ENCODE measurements at places on chromosomes 4 and X.
A peak's percentile ranks its signal among the peaks of the same experiment; 100 is the strongest.

- no peak for DNase-seq
Observed at GRCh38 chrX:39802354-39802753, 295.4 kb downstream of the BCOR start.

DNA sequence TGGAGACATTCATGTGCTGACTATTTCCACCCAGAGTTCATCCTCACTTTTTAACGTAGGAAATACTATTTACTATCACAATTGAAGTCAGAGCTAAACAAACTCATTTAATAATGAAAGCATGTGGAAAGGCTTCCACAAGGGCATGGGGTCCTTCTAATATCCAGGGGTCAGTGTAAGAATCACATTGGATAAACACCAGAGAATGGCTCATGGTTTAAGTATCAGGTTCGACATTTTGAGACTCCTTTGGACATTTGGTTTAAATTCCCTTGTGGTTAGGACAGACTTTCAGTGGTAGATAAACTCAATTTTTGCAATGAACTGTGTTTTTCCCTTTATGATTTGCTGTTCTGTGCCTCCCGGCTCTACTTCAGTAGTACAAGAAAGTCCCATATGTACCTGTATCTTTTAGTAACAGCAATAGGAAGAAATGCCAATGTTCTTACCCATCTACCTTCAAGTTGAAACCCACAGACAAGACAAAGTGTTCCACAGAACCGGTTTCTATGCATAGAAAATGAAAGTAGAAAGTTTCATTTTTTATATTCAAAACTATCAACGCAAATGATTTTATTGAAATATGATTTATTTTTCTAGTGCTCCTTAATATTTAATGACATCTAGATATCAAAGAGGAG is 589.0 kb upstream of the FAM241A start:
- DNase-seq, result no peak

DNA sequence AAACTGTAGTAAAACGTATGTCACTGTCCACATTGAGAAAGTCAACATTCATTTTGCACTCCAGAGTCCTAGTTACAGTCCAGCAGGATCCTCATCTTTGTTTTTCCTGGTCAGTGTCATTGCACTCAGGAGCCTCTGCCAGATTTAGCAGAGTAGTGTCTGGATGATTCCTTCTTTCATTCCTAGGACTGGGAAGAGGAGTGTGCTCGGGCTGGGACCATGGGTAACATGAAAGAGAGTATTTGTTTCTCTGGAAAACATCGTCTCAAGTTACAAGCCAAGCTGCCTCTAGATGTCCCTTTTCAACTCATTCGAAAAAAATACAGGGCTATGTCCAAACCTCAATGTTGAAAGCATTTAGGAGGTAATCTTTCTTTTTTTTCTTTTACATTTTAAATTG is 69.9 kb upstream of the TNIP3 start:
- DNase-seq, result no peak

GRCh38 chrX:67619253-67619652 is 75.4 kb downstream of the AR start:
- no peak for DNase-seq

GRCh38 chr4:86014599-86014998 is 345.3 kb downstream of the MAPK10 start:
- no peak for DNase-seq

- no peak for DNase-seq
Observed at GRCh38 chrX:10726647-10727046, 106.3 kb upstream of the MID1 start.

GRCh38 chr4:42786350-42787078 is 106.0 kb upstream of the GRXCR1 start:
- DNase-seq, result no peak

- no peak for DNase-seq
Observed at GRCh38 chr4:112110059-112110425, 35.2 kb upstream of the FAM241A start.

DNA sequence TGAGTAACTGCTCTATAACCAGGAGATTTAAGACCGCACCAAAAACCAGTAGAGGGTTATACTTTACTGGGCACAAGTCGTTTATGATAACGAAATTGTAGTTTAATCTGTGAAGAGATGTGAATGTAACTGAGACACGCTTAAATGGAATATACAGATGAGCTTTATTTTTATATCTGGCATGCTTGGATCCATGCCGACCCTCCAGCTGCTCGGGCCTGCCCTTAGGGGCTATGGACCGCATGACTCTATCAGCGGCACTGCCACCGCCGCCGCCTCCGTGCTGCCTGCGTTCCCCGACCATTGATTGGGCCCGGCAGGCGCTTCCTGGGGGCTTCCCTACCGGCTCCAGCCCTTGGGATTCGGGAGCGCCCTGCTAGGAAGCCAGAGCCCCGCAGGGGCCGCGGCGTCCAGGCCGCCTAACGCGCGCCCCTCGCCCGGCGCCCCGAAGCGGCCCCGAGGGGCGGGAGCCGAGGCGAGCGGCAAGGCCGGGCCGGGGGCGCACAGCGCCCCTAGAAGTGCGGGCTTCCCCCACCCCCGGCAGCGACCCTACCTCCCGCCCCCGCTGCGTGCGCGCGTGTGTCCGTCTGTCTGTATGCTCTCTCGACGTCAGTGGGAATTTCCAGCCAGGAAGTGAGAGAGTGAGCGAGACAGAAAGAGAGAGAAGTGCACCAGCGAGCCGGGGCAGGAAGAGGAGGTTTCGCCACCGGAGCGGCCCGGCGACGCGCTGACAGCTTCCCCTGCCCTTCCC is at the start of gene NFKB1:
NFKB1 (plus strand) TSS at position 664 of the 751 bp plus-strand sequence. CDS start 24,160 bp downstream, outside the sequence.
- DNase-seq, result peak; percentile 53

GRCh38 chr4:73181231-73181630 is 77.4 kb downstream of the ANKRD17 start:
- no peak for DNase-seq

GRCh38 chr4:93409035-93409434 is 419.5 kb upstream of the ATOH1 start:
- no peak for DNase-seq

- DNase-seq, result no peak
Observed at GRCh38 chrX:31423609-31424189, 351.9 kb upstream of the FTHL17 start.

DNA sequence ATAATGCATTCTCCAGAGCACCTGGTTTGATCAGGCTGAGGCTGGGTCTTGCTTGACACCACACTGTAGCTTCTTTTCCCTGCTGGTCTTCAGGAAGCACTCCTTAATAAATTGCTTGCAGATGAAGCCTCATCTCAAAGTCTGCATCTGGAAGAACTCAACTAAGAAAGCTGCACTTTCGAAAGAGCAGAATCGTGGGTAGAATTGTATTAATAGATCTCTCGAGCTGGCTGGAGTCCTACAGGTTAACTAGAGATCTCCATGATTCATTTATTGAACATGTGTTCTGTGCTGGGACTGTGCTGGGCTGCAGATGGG is 152.7 kb downstream of the STK32B start:
- no peak for DNase-seq

GRCh38 chr4:73194064-73194463 is 64.5 kb downstream of the ANKRD17 start:
- DNase-seq, result no peak

DNA sequence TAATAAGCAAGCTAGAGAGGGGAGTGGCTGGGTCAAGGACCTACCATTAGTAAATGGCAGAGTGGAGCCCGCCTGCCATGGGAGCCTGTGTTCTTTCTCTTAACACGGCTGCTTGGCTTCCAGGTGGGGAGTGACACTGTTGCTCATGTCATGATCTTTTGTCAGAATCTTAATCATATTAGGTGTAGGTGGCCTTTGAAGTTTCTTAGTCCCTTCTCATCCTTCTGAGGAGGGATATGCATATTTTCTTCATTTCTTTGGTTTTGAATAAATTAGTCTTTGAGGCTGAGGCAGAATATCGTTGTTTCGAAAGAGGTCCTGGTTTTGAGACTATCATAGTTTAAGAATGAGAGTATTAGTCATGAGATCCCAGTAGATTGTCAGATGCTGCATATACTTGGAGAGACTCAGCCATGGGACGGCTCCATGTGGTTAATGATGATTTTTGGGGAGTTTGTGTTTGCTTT is 28.9 kb downstream of the SNX25 start:
- no peak for DNase-seq

GRCh38 chrX:13808865-13809264 is 8.0 kb downstream of the GPM6B start:
- no peak for DNase-seq

GRCh38 chr4:69124941-69125340 is 28.7 kb downstream of the UGT2B7 start:
- DNase-seq, result no peak

DNA sequence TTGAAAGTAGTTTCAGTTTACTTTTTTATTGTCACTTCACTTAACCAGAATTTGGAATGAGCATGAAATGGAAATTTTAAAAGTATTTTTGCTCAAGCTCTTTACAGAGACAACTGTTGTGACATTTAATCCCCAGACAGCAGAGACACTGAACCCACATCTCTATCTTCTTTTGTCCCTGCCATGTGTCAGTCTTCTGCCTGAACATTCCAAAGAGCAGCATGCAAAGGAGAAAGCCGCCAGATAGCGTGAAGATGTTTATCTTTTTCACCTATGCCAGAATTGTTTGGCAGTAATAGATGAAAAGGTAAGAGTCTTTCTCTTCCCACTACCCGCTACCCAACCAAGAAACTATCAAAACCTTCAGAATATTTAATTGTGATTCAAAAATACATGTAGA is 46.8 kb downstream of the NDNF start:
- DNase-seq, result no peak

- no peak for DNase-seq
Observed at GRCh38 chr4:18695733-18696527, 674.4 kb upstream of the LCORL start.

DNA sequence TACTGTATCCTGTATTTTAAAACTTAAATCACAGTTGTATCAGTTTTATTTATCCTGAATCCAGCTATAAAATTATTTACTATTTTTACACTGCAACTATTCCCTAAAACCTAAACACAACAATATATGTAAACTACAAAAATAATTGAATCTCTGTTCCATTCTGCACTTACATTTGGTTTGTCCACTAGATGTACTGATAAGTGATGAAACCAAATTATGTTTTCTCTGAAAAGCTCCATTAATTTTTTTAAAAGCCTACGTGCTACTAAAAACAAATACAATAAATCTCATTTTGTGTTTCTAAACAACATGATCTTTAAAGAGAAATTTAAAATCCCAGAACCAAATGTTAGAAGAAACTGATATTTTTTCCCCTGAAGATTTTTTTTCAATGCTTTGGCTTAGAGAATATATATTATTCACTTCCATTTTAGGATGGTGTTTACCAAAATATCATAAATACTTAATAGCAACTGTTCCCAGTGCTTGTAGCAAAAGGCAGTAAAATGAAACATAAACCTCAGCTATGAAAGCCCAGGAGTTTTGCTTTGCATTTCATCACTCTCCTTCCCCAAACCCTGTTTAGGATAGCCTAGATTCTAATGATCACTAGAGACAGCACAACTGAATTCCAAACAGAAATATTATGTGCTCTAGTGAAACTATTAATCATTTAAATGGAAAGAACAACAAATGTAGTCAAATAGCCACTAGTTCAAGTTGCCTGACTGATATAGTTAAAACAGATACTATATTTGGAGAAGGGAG is 19.7 kb downstream of the ANTXR2 start:
- no peak for DNase-seq

GRCh38 chr4:95758001-95758400 is 81.9 kb upstream of the PDHA2 start:
- DNase-seq, result no peak

Data from activated naive CD4-positive, alpha-beta T cell (primary cell).